ENCODE measurements at places on chromosomes 1 and 21.

- no peak for DNase-seq
Measured at GRCh38 chr1:94925561-94926125, 1.3 kb downstream of the CNN3 start.

DNA sequence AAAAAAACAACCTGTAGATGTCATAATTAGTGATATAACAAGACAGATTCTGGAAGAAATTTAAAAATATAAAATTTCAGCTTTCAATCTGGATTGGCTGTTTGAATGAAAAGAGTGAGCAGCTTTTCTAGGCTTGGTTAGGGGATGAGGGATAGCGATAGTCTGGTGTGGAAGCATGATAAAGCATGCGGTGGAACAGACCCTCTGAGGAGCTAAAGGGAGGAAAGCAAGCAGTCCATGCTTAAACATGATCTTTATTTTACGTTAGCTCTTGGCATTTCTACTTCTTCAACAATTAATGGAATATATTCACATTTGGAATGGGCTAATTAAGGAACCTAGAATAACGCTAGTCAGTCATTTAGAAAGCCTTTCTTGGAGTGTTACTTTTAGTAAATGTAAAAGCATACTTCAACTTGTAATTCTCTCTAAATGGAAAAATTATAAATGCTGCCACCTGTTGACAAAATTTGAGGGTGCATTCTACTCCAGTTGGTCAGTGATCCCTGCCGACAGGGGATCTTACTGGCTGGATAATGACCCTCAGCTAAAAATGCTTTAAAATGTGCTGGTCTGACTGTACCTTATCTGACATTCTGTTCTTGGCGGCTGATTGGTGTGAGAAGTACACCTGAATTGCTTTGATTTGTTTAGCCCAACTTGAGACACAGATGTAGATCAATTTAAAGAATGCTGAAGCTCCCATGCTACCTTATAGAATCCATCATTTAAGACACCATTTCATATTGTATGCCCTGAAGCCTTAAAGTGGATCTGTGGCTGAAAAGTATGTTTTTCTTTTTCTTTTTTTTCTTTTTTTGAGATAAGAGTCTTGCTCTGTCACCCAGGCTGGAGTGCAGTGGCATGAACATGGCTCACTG, 61.2 kb downstream of the AK4 start:
- no peak for DNase-seq

DNA sequence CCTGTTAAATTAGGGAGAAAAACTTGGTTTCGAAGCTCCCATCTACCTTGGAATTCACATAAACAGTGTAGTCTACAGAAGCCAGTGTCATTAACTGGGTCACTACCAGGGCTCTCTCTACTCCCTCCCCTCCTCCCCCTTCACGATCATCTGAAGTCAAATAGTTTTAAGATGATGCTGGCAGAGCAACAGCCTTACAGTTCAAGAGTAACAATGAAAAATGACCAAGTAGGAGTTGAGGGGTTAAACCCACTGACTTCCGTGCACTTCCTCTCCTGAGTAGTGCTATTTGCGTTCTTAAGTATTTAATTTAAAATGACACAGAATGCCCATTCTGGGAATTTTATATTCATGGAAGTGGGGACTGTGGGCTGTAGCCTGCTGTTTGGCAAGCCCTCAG, 236.9 kb downstream of the SIPA1L2 start:
- no peak for DNase-seq

- no peak for DNase-seq
Measured at GRCh38 chr1:107536266-107536665, 395.4 kb downstream of the NTNG1 start.

GRCh38 chr1:210400043-210400840, 71.5 kb downstream of the HHAT start:
- DNase-seq = peak; percentile 26

DNA sequence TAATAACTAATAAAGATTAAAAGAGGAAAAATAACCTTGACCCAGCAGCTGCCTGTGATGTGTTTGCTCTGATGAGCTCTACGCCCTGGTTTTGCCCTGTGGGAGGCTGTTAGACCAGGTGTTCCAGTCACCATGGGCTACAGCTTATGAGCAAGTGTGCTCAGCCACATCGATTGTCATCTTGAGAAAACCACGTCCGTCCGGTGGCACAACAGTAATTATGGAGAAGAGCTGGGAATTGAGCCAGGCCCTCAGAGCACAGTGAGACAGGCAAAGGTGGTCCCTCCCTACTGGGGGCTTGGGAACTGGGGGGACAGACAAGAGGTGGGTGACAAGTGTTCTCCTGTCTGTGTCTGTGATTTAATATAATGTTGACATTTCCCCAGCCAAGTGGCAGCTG, 420.5 kb downstream of the MATN1 start:
- DNase-seq = no peak

GRCh38 chr1:204929487-204930154, 59.0 kb downstream of the NFASC start:
- no peak for DNase-seq

DNA sequence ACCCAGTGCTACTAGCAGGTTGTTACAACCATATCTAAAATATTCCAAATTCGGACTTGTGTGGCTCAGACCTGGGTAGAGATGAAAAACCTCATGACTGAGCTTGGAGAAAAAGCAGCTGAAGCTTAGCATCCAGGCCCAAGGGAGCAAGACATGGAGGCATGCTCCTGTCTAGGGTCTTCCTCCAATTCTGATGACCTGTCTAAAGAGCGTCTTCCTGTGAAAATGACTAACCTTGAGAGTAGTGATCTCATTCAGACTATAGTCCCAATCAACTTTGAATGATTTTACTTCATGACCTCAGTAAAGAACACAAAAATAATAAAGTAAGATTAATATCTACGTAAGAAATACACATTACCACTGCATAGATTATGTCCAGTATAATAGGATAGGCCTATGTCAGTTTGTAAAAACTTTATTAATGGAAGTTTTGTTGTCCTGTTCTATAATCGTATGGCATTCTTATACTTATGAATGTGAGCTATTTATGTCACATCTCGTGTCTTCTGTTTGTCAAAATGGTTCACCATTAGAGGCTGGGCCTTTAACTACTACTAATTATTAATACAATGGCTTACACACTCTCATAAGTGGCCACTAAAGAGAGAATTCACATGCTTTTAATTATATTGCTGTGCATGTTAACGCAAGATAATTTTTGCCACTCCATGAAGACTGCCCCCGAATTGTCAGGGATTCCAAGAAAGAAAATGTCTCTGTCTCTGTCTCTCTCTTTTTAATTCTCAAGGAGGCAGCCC, 201.3 kb downstream of the NCAM2 start:
- no peak for DNase-seq

GRCh38 chr1:109619576-109620400, at the start of the genes AMPD2 and GNAT2:
Gene AMPD2 (plus strand): TSS chr1:109619837. CDS start chr1:109621176, 1,339 bp downstream.
Gene GNAT2 (minus strand): TSS chr1:109619616. CDS start chr1:109612870, 6,746 bp downstream.
- DNase-seq = peak; percentile 72

- no peak for DNase-seq
Measured at GRCh38 chr1:209434066-209434465, 149.4 kb upstream of the CAMK1G start.

- DNase-seq = no peak
Measured at GRCh38 chr21:39196838-39197237, 13.6 kb upstream of the PSMG1 start.

DNA sequence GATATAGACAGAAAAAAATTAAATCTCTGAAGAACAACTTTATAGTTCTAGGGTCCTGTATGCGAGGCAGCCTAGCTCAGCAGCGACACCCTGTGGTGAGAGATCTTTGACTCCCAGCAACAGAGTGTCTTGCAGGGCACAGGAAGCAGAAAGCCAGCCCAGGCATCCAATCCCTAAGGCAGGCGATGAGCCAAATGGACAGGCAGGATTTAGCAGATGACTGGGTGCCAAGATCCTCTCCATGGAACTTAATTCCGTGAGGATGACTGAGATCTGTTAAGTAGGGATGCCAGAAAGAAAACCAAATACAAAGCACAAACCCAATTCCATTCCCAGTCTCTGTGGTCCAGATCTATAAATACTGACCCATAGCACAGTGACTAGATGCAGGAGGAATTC, 38.8 kb downstream of the HLCS start:
- DNase-seq = peak; percentile 65

DNA sequence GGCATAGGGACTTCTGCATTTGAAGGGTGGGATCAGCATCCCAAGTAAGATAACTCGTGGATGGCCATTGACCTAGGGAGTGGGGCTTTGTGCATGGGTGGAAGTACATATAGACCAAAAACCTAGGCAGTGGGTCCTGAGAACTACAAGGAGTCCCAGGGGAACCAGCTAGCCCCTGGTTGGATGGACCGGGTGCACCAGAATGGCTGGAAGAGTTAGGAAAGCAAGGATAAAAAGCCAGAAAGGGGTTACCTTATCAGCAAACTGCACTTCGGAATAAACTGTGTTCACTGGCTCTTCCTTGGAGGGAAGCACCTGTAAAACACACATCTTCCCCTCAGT, 26.6 kb upstream of the SLAMF6 start:
- DNase-seq = no peak

GRCh38 chr1:219261454-219261853, 87.8 kb downstream of the LYPLAL1 start:
- DNase-seq = no peak

DNA sequence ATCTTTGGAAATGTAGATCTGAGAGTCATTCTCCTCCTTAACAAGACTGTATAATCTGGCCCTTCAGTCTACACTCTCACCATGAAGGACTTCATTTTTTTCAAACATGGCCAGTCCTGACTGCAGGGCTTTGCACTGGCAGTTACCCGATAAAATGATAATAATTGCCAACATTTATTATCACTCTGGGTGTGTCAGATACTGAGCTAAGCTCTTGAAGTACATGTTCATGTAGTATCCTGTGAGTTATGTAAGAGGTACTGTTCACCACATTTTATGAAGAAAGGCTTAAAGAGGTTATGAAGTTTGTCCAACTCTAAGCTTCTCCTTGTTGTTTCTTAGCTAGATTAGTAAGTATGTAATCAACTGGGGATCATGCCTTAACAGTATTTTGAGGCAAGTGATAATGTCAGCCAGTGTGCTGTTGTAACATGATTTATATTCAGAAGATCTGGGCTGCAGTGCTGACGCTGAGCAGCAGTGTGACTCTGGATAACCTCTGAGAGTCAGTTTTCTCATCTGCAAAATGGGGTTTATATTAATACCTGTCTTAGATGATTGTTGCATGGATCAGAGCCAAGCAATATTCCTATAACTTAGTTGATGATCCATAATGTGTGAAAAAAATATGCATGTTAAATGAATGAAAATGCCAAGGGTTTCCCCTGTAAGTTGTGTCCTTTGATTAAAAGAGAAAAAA, 42.1 kb upstream of the LEPR start:
- no peak for DNase-seq

DNA sequence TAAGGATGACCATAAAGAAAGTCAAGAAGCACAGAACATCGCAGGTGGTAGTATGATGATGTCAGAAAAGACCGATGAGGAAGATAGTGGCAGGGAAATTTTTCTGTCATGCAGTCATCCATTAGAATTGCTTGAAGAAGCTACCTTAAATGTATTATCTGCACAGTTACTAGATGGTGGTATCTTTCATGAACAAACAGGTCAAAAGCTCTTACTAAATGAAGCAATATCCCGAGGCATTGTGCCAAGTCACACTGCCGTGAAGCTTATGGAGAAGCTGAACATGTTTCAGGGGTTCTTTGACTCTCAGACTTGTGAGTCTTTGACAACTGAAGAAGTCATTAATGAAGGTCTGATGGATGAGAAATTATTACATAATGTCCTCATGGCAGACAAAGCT, 128.8 kb downstream of the MACF1 start:
- DNase-seq = no peak

DNA sequence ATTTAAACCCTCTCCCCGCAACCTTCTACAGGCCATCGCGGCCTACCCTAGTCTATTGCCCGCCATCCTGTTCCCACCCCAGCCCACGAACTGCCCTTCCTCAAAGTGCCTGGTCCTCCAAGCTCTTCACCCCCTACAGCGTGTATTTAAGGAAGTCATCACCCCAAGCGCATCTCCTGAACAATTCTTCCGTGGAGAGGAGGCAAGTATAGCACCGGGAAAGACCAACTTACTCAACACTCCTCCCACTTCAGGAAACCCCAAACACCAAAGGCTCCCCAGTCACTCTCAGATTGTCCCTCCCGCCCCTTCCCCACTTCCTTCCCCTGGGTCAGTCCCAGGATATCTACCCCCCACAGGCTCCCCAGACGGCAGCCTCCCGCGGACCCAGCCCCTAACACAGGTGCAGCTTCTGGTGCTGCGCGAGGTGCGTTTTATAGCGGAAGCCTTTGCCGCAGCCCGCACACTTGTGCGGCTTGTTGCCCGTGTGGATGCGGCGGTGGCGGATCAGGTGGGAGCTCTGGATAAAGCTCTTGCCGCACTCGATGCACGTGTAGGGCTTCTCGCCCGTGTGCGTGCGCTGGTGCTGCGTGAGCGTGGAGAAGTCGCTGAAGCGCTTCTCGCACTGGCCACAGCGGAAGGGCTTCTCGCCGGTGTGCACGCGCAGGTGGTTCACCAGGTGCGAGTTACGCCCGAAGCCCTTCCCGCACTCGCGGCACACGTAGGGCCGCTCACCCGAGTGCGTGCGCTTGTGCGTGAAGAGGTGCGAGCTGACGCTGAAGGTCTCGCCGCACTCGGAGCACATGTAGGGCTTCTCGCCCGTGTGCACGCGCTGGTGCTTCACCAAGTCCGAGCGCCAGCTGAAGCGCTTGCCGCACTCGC, 25.5 kb downstream of the ZNF697 start:
- DNase-seq = no peak

GRCh38 chr1:243459059-243459458, 203.2 kb downstream of the SDCCAG8 start:
- DNase-seq = no peak

DNA sequence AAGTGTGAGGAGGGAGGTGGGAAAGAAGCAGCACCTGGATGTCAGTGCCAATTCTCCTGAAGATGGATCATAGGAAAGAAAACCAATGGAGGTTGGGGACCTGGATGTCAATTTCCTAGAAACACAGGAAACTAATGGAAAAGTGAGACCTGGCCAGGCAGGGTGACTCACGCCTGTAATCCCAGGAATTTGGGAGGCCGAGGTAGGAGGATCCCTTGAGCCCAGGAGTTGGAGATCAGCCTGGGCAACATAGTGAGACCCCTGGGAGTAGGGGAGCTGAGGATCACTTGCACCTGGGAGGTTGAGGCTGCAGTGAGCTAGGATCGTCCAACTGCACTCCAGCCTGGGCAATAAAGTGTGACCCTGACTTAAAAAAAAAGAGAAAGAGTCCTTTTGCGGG, 21.4 kb upstream of the SLC9A1 start:
- no peak for DNase-seq

DNA sequence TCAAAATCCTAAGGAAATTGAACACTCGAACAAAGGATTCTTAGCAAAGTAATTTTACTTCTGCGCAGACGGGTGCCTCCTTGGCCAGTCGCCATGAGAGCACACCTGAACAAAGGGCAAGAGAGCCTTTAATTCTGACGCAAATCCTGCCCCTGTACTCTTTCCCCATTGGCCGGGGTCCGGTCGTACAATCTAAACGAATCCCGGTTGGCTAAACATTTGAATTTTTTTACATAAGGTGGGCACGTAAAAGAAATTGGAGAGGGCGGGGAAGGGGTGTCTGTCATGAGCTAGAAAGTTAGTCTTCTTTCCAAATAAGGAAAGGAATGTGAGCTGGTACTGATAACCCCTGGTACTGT, 8.2 kb upstream of the IL22RA1 start:
- no peak for DNase-seq

DNA sequence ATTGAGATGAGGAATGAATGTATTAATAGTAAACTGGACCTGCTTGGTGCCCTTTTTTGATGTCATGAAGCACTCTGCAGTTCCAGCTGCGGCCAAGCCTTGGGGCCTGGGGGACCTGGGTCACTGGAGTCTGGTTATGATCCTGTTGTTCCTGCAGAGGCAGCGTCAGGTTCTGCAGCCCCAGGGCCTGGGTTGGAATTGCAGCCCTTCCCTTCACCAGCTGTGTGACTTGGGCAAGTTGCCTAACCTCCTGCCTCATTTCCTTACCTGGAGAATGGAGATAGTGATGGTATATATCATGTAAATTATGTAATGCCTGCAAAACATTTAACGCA, 9.1 kb upstream of the ATP5PO start:
- DNase-seq = no peak
